ENCODE measurements at places on chromosomes 6 and 20.

GRCh38 chr20:53578492-53579222 is 15.0 kb downstream of the ZNF217 start:
- DNase-seq = peak; percentile 86

- no peak for DNase-seq
Observed at GRCh38 chr6:30643656-30644055, 3.3 kb upstream of the C6orf136 start.

DNA sequence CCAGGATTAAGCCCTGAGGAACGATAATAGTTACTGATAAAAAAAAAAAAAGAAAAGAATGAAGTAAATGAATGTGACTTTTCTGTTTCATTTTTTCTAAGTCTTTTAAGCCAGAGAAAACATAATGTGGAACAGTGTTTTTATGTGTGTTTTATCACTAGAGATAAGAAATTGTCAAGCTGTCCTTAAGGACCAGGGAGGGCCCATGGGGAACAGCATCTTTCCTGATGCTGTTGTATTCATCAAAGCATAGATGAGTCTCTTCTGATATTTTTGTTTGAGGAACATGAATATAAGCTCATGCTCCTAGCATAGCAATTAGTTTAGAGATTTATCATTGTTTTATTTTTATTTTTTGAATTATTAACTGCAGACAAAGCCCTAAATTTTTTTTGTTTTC is 150.2 kb downstream of the LAMA2 start:
- DNase-seq = no peak

DNA sequence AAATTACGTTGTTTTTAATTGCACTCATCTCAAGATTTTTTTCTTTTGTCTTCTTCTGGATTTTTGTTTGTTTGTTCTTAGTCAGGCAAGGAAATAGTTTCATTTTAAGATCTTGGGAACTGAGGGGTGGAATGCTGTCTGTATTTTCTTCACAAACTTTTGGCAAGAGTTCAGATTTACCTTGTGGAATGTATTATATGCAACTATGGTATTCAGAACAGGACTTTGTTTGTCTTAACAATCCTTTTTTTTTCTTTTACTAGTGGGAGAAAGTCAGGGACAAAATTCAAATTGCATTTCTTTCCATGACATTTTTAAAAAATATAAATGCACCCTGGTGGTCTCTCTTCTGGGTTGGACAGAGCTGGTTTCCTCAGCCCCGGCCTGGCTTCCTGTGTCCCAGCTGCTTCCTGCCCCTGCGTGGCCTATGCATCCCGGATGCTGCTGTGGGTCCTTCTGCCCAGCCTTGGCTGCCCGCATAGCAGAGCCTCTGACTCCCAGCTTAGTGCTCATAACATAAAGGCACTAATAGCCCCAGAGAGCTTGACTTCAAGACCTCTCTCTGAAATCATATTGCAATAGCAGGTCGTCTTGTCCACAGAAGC is 520.7 kb downstream of the QKI start:
- no peak for DNase-seq

DNA sequence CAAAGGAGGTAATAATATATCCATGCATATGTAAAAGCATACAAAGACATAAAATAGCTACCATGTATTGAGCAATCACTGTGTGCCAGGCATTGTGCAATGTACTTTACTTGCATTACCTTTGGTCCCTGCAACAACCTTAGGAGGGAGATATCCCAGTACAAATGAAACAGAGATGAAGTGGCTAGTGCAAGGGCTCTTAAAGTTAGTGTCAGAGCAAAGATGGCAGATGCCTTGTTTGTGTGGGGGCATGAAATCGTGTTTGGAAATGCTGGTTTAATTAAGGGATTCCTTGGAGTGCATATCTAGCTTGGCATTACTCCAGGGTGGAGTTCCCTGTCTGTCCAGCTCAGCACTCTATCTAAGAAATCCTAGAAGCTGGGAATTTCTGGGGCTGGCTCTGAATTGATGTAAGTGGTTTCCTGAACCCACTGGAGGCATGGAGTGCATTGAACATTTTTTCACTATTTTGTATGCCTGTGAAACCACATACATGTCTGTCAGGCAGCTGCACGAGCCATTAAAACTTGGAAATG is 9.8 kb downstream of the PAQR8 start:
- no peak for DNase-seq

- peak; percentile 35 for DNase-seq
Observed at GRCh38 chr20:37564388-37565133, 36.9 kb upstream of the BLCAP start.

- DNase-seq = no peak
Observed at GRCh38 chr6:139996253-139996834, 621.9 kb upstream of the CITED2 start.

- no peak for DNase-seq
Observed at GRCh38 chr6:24356310-24356973, 1.4 kb downstream of the DCDC2 start.

DNA sequence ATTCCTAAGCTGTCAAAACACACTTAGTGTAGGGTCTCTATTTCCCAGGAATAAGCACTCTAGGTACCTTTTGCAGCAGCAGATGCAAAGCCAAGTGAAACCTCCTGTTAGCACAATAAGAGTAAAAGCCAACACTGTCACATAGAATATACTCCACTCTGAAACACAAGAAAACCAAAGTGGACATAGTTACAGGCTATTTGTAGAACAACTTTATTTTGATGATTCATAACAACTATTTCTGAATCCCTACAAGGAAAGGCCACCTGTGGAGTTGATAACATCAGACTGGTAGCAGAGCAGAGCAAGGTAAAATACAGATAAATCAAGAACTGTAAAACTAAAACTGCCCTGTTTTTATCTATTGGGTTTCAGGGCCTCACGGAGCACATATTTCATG is 59.7 kb downstream of the ALDH5A1 start:
- DNase-seq = no peak

DNA sequence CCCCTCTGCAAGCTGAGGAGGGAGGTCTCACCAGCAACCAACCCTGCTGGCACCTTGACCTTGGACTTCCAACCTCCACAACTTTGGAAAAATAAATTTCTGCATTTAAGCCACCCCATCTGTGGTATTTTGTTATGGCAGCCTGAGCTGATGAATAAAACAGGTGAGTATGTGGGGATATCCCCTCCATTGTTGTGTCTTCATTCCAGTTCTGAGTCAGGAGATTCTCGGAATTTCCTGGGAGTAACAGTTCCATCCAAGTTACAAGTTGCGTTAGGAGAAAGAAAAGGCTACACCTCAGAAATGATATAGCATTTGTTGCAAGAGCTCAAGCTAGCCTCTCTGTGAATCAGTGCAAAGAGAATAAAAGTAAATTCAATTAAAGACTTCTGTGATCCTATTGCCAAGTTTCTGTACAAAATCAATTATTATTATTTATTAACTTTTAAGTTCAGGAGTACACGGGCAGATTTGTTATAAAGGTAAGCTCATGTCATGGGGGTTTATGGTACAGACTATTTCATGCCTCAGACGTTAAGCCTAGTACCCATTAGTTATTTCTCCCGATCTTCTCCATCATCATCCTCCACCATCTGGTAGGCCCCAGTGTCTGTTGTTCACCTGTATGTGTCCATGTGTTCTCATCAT is 153.0 kb downstream of the NKAIN2 start:
- DNase-seq = no peak

- no peak for DNase-seq
Observed at GRCh38 chr6:28340310-28341095, 4.6 kb upstream of the ZSCAN31 start.

GRCh38 chr6:144069506-144069905 is 25.9 kb downstream of the SF3B5 start:
- DNase-seq = no peak

GRCh38 chr6:16621002-16621401 is 140.3 kb downstream of the ATXN1 start:
- no peak for DNase-seq

- DNase-seq = no peak
Observed at GRCh38 chr6:154578004-154578559, 67.6 kb upstream of the CNKSR3 start.

DNA sequence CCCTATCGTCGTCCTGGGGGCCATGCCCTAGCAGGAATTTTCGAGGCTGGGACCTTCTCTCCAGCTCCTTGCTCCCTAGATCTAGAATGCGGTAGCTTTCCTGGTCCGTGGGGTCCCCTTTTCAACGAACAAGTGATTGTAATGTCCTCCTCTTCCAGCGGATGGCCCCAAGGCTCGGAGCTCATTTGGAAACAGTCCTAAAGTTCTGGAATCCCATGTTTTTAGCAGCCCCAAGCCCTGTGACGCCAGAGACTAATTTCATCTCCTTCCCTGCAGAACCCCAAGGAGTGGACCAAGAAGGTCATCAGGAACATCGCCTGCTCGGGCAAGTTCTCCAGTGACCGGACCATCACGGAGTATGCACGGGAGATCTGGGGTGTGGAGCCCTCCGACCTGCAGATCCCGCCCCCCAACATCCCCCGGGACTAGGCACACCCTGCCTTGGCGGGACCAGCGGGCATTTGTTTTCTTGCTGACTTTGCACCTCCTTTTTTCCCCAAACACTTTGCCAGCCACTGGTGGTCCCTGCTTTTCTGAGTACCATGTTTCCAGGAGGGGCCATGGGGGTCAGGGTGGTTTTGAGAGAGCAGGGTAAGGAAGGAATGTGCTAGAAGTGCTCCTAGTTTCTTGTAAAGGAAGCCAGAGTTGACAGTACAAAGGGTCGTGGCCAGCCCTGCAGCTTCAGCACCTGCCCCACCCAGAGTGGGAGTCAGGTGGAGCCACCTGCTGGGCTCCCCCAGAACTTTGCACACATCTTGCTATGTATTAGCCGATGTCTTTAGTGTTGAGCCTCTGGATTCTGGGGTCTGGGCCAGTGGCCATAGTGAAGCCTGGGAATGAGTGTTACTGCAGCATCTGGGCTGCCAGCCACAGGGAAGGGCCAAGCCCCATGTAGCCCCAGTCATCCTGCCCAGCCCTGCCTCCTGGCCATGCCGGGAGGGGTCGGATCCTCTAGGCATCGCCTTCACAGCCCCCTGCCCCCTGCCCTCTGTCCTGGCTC is 48.5 kb downstream of the PYGB start:
- DNase-seq = peak; percentile 39

DNA sequence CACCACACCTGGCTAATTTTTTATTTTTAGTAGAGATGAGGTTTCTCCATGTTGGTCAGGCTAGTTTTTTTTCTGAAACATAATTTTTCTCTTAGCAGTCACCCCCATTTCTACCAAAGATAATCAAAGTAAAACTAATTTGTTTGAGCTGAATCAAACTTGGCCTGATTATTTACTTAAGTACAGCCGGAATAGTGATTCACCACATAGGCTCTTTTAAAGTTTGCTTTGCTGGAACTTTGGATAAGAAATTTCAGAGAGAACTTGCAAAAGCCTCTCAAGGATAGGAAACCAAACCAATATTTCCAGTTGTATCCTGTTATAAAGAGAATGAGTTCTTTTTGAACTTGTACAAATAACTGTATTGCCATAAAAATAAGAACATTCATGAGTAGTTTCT is 105.0 kb upstream of the SYNCRIP start:
- DNase-seq = no peak

- DNase-seq = no peak
Observed at GRCh38 chr6:103236923-103237322, 1622.8 kb downstream of the HACE1 start.

DNA sequence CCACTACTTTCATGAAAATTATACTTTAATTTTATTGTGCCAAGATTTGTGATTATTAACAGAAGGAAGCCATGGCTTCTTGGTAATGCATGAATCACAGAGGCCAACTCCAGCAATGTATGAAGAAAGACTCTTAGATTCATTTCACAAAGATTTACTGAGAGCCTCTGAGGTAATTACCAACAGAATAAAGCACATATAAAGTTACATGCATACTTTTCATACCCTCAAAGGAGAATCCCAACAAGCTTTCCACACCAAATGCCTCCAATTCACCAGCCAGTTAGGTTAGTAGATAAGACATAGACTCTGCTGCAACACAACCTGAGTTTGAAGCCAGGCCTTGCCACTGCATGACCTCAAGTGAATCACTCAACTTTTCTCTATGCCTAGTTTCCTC is 41.9 kb downstream of the HBS1L start:
- no peak for DNase-seq

DNA sequence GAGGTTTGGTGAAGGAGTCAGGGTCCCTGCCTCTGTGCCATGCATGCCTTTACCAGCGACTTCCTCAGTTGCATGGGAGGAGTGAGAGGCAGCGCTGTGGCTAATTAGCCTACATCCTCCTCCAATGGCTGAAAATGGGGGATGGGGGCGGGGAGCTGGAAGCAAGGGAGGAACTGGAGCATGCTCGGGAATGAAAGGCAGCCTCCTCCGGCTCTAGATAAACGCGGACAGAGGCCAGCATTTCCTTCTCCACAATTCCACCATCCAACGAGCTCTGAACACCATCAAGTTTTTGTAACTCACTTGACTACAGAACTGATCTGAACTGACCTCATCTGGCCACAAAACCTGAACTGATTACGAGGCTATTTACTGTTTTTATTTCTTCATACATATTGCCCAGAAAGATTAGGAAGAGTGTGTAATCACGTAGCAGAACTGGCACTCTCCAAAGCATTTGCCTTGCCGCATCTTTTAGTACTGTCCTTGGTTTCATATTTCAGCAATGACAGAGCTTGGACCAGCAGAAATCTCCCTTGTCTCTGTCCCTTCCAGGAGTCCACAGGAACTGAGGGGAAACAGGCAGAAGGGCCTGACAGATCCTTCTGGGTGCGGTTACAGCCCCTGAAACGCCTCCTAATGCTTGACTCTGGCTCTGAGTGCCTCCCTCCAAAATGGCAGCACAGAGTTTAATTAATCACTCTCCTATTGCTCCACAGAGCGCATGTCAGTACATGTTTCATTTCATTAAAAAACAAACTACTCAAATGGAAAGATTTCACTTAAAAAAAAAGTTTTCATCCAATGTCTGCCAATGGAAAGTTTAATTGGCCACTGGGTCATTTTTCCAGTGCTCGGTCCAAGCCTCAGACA is 58.2 kb upstream of the TRAF3IP2 start:
- peak; percentile 37 for DNase-seq

- no peak for DNase-seq
Observed at GRCh38 chr6:135990439-135990838, 138.9 kb downstream of the PDE7B start.

DNA sequence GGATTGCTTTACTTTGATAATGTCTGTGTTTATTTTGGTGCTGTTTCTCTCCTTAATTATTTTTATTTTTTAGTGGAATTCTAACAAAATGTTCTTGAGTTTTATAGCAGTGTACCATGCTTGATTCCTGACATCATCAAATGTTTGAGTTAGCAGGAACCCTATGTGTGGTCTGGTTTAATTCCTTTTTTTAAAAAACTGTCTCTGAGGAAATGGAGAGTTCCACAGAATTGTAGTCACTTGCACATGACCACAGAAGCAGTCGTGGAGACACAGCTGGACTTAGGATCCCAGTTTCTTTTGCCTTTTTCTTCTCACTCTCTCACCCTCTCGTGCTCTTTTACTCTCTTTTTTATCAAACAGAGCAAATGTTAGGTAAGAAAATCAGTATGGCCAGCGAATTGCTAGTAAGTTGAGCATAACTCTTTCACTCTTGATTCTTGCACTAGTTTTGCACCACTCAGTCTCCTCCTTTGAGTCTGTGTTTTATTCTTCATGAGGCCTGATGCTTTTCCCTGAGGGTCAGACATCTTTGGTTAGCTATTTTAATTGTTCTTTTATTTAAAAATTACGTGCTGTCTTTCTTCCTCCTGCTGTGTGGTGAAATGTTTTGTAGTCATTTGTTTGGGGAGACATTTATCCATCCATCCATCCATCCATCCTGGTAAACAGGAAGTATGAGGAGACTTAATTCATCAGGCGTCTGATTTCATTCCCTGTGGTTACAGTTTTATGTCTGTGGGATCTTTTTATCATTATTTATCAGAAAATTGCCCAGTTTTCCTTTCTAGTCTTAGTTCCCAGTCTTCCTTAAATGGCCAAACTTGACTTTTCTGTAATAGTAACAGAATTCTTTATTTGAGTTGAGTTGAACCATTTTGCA is 83.0 kb downstream of the SCAF8 start:
- no peak for DNase-seq

GRCh38 chr20:57662456-57663240 is 42.4 kb upstream of the ZBP1 start:
- DNase-seq = no peak
